ENCODE measurements at places on chromosomes 6 and 20. TPM values are rescaled to one million over a fixed set of nuclear protein-coding genes. Genes with fewer than 3 reads are reported as not detected.

- no peak for DNase-seq
Observed at GRCh38 chr20:43939762-43940121, 25.1 kb downstream of the TOX2 start.

The PGC gene
- total RNA-seq, result not detected

GRCh38 chr6:111845441-111845871, 27.8 kb downstream of the FYN start:
- no peak for DNase-seq

DNA sequence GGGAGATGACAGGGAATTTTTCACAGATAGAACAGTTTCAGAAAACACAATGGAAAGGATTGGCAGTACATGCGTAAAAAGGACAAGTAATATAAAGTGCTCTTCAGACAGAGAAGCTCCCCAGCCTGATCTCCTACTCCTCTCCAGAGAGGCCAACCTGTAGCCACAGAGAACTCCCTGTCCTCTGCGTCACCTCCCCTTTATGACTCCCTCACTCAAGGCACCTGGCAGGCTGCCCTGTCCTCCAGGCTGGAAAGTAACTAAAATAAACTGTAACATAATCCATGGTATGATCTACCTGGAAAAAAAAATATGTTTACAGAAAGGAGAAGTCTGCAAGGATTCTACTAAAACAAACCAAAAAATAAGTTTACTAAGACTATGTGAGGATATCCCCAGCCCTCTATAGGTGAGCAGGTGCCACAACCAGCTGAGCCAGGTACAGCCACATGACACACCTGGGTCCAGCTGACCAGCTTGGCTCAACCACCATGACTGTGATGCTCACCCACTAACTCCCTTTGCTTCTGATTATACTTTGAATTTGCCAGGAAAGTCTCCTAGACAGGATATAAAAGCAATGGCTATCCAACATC, 29.2 kb downstream of the MBOAT1 start:
- no peak for DNase-seq

- no peak for DNase-seq
Observed at GRCh38 chr20:31790401-31790800, 28.8 kb upstream of the MYLK2 start.

The CYP21A2 gene
- 0.67 TPM for total RNA-seq

The MYCT1 gene
- total RNA-seq, result not detected

The PDSS2 gene
- 12.5 TPM for total RNA-seq

The ASF1A gene
- total RNA-seq, result 29.5 TPM

DNA sequence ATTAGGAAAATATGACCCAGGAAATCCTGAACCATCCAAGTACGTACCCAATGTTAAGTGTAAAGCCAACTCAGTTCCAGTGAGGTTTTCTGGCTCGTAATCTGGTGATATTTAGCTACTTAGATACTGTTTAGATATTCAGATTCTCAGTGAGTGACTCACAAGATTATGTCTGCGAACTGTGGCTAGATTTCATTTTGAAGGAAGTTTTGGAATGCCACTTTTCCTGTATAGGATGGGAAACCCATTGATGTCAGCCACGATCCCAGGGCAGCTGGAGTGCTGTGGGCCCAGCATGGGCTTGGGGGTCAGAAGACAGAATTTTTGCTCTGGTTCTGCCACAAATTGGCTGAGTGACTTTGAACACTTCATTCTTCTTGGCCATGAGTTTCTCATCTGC, 76.3 kb downstream of the TMEM170B start:
- DNase-seq, result no peak

The ZSCAN26 gene
- total RNA-seq, result 25.9 TPM

GRCh38 chr20:23350904-23351838, 580 bp downstream of the NXT1 start:
- no peak for DNase-seq

- no peak for DNase-seq
Observed at GRCh38 chr20:43151901-43152300, 37.8 kb downstream of the PTPRT start.

GRCh38 chr20:45489083-45489531, 19.6 kb downstream of the WFDC2 start:
- DNase-seq, result no peak

The LSM14B gene
- total RNA-seq, result 84.3 TPM

DNA sequence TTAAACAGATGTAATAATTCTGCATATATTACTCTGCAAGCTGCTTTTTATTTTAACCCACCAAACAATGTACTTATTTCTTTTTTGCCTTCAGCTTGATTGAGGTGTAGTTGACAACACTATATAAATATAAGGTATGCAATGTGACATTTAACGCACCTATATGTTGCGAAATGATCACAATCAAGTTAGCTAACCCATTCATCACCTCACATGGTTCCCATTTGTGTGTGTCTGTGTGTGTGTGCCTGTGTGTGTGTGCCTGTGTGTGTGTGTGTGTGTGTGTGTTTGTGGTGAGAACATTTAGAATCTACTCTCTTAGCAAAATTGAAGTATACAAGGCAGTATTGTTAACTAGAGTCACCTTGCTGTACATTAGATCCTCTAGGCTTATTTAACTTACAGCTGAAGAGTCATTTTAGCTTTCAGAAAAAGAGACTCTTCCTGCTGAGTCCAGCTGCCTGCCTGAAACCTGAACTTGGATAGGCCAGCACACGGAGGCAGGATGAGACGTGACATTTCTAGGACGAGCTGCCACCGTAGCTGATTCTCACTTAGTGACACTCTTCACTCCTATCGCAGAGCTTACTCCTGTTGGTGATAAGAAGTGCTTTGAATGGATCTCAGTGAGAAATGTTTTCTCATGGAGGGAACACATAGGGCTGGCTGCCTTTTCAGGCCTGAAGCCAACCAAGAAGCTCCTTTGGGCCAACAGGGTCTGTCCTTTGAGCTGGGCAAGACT, 126.5 kb upstream of the RIPOR2 start:
- DNase-seq, result no peak

DNA sequence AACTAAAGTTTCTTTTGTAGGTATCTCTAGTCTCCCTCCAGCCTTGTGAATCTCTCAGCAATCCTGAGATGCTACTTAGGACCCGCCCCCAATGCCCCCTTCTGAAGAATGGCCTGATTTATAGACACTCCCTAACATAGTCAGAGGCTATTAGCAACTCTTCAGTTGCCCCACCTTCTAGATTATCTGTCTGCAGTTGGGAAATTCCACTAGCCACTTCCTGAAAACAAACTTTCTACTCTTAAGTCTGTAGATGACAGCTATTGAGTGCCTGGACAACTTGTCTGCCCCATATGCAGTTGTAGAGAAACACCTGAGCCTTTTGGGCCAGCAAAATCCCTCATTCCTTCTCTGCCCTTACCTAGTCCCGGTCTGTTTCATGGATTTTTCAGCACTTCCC, 188.2 kb upstream of the PREP start:
- DNase-seq, result no peak

DNA sequence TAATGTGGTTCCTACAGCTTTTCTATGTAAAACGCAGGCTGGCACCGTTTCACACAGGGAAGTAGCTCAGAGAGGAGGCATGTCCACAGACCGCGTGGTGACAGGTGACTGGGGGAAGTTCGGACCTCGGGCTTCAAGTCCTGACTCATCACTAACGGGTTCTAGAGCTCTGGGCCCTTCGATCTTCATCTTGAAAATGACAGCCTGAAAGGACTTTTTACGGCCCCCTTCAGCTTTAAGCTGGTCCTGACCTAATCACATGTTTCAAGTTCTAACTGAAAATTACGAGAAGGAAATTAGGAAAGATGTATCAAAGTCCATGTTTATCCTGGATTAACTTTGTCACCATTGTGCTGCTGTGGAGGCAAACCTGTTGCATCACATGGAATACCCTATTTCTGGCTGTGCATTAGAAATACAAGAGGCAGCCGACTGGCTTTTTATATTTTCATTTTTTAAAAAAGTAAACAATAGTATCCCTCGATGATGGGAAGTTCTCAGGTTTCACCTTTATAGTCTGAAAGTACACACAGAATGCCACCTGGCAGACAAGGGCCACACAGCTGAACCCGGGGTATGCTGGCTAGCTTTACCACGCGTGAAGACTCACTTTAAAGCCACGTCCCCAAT, 2.0 kb downstream of the MAN1A1 start:
- DNase-seq, result no peak

- DNase-seq, result no peak
Observed at GRCh38 chr6:16819752-16820151, 58.5 kb upstream of the ATXN1 start.
